ENCODE measurements at places on chromosomes 1 and 21.

GRCh38 chr1:218336328-218336727 lies 8.8 kb upstream of the TGFB2 start:
- no peak for DNase-seq

DNA sequence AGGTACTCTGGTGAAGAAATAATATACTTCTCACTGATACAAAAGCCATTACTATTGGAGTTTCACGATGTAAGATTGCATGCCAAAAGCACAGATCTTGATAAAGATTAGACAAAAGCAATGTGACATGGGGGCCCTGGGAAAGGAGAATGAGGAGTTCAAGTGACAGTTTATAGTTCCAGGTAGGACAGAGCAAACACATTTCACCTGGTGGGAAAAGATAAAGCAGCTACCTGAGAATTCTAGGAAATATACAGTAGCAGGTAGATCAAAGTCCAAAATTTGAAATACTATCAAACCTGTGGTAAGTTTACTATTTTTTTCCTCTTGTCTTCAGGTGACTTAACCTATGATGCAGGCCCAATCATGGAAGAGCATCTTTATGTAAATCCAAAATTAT lies 8.0 kb downstream of the OR2G3 start:
- DNase-seq: no peak

GRCh38 chr21:15134701-15135470 lies 70.1 kb upstream of the NRIP1 start:
- DNase-seq: no peak

- DNase-seq: no peak
These were observed 96.0 kb downstream of the FOXD2 start for GRCh38 chr1:47533793-47534328.

GRCh38 chr1:18302788-18303413 lies 177.8 kb upstream of the KLHDC7A start:
- no peak for DNase-seq

DNA sequence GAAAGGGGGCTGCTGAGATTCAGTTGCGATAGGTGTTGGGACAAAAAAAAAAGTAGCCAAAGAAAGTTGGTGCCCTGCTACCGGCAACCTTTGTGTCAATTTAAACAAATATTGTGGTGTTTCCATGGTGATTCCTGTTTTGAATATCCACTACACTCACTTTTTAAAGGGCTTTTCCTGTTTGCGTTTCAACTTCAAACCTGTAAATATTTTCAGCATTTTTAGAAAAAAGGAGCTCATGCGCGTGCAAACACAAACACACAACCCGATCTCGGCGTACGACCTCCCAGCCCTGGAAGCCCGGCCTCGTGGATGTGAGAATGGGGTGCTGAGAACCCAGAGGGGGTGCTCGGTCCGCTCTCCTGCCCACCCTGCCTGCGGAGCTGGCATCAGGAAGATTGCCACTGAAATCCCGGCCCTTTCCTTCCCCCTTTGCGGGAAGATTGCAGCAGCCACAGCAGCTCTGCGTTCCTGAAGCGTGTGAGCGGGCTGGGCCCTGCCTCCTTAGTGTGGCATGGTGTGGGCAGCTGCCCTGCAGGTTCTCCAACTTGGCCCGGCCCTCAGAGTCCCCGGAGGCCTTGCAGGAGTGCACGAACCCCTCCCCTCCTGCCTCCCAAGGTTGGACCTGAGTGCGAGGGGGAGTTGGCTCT lies 34.8 kb downstream of the CASZ1 start:
- DNase-seq: no peak

GRCh38 chr1:10278880-10279279 lies 68.5 kb downstream of the KIF1B start:
- DNase-seq: no peak

- no peak for DNase-seq
These were observed 42.6 kb downstream of the C1orf198 start for GRCh38 chr1:230825761-230826160.

GRCh38 chr1:151939141-151939540 lies 29.8 kb upstream of the THEM4 start:
- DNase-seq: no peak

DNA sequence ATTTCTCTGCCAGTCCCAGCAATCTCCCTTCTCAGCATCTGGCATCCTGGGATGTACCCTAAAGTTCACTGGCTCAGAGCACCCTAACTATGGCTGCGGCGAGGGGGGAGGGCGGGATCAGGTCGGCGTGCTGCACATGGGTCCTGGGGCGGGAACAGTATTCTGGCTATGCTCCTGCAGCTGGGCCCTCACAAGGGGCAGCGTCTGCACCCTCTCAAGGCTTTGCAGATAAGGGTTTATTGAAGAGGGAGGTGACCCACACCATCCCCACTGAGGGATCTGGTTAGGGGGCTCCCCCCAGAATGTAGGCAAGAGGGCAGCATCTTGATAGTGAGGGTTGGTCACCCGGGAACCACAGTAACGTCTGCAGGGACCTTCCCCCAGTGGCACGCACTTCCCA lies 44.9 kb upstream of the PCBP3 start:
- no peak for DNase-seq

- DNase-seq: no peak
These were observed 15.3 kb downstream of the NOC2L start for GRCh38 chr1:943545-944340.

DNA sequence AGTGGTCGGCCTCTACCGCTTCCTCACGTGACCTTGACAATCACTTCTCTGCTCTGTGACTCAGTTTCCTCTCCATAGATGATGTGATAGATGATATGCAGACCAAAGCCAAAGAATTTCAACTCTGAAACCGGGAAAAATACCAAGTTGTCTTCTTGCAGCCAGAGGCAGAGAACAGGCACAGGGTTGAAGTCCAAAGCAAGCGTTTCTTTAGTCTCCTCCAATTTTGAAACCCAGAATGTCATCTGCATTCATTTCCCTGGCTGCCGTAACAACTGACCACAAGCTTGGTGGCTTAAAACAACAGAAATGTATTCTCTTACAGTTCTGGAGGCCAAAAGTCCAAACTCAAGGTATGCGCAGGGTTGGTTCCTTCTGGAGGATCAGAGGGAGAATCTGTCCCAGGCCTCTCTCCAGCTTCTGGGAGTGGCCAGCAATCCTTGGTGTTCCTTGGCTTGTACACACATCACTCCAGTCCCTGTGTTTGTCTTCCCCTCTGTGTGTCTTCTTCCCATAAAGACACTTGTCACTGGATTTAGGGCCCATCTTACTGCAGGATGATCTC lies 30.3 kb upstream of the H6PD start:
- no peak for DNase-seq

DNA sequence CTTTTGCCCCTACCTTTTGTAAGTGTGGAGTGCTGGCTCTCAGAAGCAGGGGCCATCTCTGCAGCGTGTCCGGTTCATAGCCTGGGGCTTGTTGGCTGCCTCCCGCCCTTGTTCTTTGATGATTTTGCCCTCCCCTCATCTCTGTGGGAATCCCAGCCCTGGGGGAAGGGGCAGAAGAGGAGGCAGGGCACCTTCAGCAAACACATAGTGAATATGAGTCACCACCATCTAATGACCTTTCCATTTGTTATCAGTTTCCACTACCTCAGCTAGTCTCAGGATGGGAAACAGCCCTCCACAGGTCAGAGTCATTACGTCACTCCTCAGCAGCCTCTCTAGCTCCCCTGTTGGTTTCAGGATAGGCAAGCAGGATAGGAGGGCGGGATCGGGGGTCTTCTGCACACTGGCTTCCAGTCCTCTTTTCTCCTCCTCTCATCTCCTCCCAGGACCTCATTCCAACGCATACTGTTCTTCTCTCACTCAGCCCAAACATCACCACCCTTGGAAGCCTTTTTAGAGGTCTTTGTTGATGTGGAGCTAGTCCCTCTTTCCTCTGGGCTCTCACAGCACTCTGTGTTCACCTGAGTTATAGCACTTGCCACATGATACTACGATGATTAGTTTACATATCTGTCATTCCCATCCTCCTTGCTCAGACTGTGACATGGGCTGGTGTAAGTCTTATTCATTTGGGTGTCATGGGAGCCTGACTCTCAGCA lies 15.8 kb downstream of the GADD45A start:
- DNase-seq: peak; percentile 23

- DNase-seq: no peak
These were observed 4.2 kb upstream of the DNAJC28 start for GRCh38 chr21:33495743-33496142.

DNA sequence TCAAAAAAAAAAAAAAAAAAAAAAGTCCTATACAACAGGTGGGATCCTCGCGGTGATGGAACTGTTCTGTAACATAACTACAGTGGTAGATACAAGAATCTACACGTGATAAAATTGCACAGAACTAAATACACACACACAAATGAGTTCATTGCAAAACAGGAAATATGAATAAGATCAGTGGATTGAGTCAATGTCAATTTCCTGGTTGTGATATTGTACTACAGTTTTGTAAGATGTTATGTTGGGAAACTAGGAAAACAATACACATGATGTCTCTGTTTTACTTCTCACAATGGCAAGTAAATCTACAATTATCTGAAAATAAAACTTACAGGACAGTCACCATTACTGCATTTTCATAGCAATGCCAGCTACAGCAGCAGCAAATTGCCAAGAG lies 59.8 kb downstream of the ITGB3BP start:
- no peak for DNase-seq

GRCh38 chr21:26833011-26833410 lies 12.2 kb downstream of the ADAMTS1 start:
- DNase-seq: no peak

- no peak for DNase-seq
These were observed 51.1 kb downstream of the DOP1B start for GRCh38 chr21:36207577-36208320.

DNA sequence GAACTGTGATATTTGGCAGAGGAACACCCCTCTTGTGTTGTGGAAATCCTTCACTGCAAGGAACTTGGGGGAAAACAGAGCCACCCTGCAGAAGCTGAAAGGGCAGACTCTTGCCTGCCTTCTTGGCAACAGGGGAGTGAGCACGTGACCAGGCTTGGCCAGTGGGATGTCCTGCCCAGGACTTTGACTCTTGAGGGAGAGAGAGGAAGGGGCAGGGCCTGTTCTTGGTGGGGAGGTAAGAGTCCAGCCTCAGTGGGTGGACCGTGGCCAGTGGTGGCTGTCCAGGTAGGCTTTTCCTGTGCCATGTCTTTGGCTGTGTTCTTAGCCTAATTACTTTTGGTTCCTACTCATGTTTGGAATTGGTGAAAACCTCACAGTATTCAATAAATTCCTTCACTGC lies 8.6 kb upstream of the AK2 start:
- DNase-seq: no peak

DNA sequence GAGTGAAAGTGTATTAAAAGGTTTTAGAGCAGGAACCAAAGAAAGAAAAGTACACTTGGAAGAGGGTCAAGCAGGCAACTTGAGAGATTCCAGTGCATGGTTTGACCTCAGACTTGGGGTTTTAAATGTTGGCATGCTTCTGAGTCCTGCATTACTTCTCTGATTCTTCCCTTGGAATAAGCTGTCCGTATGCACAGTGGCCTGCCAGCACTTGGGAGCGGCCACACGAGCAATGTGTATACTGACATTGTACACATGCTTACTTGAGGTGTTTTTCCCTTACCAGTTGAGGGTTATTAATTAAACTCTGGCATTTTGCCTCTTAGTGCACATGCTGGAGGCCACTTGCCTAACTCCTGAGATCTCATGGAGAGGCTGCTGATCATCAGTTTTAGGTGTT lies 786.6 kb upstream of the RGS18 start:
- DNase-seq: no peak

DNA sequence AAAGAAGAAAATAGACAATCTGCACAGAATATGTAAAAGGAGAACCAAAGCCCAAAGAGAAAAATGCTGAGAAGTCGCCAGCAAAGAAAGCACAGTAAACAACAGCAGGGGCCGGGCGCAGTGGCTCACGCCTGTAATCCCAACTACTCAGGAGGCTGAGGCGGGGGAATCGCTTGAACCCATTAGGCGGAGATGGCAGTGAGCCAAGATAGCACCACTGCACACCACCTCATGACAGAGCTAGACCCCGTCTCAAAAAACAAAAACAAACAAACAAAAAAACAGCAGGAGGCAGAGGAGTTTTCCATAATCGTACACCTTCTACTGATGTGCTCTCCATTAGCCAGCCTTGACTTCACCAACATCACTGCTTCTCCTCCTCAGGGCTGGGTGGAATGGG lies 153.2 kb downstream of the LYPLAL1 start:
- DNase-seq: no peak

DNA sequence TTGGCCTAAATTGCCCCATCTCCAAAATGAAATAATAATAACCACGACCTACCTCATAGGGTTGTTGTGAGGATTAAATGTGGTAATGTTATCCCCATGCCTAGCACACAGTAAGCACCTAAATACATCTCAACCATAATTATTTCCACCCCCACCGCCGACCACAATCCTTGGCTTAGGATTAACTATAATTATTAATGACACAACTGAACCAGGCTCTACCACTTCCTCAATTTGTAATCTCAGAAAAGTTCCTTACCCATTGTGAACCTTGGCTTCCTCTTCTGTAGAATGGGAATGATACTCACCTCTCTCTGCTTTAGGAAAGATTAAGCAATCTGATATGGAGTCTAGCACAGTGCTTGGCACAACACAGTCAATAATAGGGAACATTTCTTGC lies 44.3 kb upstream of the TACSTD2 start:
- DNase-seq: no peak

- no peak for DNase-seq
These were observed 30.2 kb downstream of the RUNX3 start for GRCh38 chr1:24899581-24900485.

DNA sequence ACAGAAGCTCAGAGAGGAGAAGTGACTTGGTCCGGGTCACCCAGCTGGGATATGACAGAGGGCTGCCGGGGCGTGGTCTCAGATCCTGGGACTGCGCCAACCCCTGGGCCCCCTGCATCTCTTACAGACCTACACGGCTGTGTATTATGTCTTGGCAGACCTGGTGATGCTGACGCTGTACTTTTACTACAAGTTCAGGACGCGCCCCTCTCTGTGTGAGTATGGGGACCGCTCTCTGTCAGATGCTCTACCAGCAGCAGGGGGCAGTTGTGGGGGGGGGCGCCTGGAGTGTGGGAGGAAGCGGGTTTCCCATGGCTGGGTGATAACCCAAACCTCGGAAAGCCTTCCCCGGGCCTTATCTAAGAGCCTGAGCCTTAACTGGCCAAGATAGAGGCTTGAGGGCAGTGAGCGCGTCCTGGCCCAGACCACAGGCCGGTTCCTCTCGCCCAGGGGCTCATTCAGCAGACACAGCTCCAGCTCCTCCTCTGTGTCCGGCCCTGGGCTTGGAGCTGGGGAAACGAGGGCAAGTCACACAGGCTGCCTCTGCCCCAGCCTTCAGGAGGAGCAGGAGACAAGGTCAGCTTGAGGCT lies 13.3 kb downstream of the SLC66A1 start:
- no peak for DNase-seq

GRCh38 chr1:86419277-86419903 lies 4.6 kb upstream of the CLCA2 start:
- no peak for DNase-seq
